ENCODE measurements at places on chromosomes 13 and 19.

DNA sequence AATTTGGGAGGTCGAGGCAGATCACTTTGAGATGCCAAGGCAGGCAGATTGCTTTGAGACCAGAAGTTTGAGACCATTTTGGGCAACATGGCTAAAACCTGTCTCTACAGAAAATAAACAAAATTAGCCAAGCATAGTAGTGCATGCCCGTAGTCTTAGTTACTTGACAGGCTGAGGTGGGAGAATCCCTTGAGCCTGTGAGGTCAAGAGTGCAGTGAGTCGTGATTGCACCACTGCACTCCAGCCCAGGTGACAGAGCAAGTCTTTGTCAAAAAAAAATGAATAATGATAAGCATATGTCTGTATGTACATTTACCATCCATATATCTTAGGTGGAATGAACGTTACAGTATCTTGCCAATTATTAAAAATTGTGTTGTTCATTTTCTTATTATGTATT, 2447.7 kb downstream of the PCDH9 start:
- no peak for DNase-seq

DNA sequence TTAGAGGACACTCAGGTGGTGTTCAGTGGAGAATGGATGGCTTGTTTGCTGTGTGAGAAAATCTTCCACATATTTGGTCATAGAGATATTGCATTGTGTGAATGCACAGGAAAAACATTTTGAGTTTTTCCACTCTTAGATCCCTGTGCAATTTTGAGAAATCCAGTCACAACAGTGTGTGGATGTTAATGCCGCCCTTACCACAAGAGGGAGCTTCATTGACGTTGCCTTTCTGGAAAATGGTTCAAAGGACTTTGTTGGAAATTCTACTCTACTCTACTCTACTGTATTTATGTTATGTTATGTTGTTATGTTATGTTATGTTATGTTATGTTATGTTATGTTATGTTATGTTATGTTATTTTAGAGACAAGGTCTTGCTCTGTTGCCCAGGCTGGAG, 13.4 kb downstream of the ZNF20 start:
- peak; percentile 64 for DNase-seq

- no peak for DNase-seq
These were observed 905.8 kb downstream of the SLITRK1 start for GRCh38 chr13:82976499-82976898.

DNA sequence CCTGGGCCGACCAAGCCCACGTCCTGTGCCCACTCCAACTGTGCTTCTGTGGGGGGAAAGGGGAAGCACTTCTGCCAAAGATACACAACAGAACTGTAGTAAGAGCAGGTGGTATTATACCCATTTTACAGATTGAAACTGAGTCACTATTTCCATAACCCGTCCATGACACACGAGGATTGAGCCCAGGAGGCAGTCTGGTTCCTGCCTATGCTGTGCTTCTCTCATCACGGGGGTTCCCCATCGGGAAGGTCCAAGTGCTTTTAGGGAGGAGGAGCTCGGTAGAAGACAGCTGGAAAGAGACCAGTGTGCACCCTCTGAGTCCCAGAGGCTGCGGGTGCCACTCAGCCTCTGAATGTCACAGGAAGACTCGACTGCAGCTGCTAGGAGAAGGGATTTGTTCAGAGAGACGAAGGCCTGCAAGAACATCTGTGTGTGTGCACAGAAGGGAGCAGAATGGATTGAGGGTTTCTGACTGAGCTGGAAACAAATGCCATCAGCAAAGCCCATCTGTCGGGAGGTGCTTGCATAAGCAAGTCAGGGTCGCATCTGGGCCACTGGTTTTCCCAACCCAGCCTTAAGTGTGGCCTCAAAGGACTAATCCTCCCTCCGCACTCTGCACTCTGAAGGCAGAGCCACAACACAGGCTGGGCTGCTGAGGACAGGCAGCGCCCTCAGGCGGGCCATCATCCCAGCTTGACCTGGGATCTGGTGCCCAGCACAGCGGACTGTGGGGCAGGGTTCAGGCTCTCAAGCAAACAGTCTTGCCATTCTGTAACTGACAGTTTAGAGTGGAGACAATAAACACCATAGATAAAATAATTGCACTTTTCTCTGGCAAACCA, 150.0 kb downstream of the DPF1 start:
- DNase-seq, result peak; percentile 81

GRCh38 chr19:19271828-19272599, 1.1 kb downstream of the TM6SF2 start:
- no peak for DNase-seq

GRCh38 chr13:73940098-73940497, 194.1 kb downstream of the KLF12 start:
- no peak for DNase-seq

GRCh38 chr13:71015021-71015420, 852.0 kb downstream of the DACH1 start:
- DNase-seq, result no peak

DNA sequence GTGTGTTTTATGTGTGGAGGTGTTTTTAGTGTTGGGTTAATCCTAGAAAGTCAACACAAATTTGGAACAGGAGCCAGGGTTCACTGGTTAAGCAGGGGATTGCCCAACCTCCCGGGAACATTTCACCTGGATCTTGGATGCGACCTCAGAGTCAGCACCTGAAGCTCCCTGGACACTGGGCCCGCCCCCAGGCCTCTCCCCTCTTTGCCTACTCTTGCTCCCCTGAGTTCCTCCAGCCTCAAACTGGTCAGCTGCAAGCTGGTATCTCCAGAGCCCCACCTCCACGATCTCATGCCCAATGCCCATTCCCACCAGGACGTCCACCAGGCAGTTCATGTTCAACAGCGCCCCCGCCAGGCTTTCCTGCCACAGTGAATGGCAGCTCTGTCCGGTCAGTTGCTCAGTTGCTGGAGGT, 9.7 kb downstream of the HSD17B14 start:
- peak; percentile 81 for DNase-seq

DNA sequence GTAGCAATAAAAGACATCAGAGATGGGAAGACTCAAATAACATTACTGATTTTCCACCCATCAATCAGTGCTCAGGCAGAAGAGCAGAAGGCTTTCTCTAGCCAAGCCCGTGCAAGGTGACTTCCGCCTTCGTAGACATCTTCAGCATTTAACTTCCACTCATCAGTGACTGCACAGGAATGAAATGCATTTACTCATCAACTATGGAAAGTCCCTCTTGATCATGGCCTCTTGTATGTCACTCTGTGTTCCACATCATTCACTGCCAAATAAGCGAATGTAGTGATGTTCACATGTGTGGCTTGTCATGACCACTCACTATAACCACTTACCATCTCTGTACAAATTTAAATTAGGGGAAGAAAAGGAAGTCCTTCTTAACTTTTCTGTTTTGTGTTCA, 49.4 kb downstream of the SACS start:
- DNase-seq, result no peak

GRCh38 chr13:23554000-23554399, 16.2 kb upstream of the TNFRSF19 start:
- no peak for DNase-seq

- no peak for DNase-seq
These were observed 10.5 kb upstream of the LTBP4 start for GRCh38 chr19:40590464-40591265.

DNA sequence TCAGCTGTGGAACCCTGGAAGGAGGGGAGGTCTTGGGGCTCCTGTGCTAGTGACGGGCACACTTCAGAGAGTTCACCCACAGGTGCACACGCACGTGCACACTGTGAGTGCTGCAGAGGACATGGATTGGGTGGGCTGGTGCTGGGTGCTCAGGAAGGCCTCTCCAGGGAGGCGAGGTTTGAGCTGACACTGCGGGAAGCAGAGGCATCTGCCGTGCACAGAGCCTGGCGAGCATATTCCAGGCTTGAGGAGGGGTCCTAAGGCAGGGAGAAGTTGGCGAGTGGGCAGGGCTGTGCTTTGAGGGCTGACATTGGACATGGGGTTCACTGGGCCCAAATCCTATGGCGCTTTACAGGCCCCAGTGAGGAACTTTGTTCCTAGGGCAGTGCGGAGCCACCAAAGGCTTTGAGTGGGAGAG, 25.6 kb downstream of the CCDC8 start:
- no peak for DNase-seq

- DNase-seq, result no peak
These were observed 14.0 kb downstream of the ARHGAP33 start for GRCh38 chr19:35789195-35789977.

GRCh38 chr13:105597573-105597972, 937.9 kb downstream of the EFNB2 start:
- no peak for DNase-seq

DNA sequence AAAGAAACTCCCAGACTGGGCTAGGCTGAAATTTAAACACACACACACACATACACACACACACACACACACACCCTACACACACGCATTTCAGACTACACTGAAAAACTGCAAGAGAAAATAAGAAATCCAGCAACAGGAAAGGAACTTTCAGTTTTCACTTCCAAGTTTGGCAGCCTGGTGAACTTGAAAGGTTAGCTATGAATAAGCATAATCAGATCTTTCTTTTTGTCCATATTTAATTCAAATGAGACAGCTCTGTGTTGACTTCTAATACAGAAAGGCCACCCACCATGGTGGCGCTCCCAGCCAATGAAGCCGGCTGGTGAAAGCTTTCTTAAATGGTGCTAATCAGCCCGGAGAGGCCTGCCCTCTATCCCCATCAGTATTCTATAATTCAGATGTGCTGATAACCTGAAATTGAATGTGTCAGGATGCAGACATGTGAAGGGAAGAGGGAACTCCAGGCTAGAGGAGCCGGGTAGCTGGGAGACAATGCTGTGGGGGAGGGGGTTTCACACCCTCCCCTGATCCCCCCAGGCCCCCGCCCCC, 108.3 kb upstream of the ZNF536 start:
- no peak for DNase-seq

- DNase-seq, result no peak
These were observed 12.4 kb downstream of the CILP2 start for GRCh38 chr19:19550485-19550929.

- DNase-seq, result peak; percentile 87
These were observed 1.4 kb downstream of the PLPP2 start for GRCh38 chr19:289651-290371.

DNA sequence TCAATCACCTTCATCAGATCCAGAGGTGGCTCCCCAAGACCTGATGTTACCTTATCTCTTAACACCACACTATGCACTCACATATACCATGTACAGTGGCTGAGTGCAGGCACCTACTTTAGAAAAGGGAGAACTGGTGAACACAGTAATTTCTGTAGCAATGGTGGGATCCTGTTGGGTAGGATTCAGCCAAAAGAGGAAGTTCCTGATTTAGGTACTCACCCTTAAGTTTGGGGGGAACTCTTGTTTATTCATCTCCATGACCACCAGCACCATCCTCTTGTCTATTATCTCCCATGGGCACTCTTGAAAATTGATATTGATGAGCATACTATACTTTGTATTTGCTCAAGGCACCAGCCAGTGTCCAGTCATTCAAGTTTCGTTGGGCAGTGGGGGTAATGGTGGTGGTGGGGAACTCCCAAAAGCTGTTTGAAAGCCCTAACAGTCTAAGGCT, 324.4 kb downstream of the LMO7 start:
- no peak for DNase-seq

DNA sequence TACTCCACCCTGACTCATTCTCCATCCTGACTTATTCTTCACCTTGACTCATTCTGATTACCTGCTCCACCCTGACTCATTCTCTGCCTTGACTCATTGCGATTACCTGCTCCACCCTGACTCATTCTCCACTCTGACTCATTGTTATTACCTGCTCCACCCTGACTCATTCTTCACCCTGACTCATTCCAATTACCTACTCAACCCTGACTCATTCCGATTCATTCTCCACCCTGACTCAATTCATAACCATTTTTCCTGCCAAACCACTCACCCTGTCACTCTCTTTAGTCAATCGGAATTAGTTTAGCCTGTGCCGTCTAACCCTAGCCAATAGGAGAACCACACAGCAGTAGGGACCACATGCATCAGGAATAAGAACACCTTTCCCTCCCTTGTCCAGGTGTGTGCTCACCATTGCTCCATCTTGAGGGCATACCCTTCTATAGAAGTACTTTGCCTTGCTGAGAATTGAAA, 1227.4 kb upstream of the PCDH20 start:
- DNase-seq, result no peak

DNA sequence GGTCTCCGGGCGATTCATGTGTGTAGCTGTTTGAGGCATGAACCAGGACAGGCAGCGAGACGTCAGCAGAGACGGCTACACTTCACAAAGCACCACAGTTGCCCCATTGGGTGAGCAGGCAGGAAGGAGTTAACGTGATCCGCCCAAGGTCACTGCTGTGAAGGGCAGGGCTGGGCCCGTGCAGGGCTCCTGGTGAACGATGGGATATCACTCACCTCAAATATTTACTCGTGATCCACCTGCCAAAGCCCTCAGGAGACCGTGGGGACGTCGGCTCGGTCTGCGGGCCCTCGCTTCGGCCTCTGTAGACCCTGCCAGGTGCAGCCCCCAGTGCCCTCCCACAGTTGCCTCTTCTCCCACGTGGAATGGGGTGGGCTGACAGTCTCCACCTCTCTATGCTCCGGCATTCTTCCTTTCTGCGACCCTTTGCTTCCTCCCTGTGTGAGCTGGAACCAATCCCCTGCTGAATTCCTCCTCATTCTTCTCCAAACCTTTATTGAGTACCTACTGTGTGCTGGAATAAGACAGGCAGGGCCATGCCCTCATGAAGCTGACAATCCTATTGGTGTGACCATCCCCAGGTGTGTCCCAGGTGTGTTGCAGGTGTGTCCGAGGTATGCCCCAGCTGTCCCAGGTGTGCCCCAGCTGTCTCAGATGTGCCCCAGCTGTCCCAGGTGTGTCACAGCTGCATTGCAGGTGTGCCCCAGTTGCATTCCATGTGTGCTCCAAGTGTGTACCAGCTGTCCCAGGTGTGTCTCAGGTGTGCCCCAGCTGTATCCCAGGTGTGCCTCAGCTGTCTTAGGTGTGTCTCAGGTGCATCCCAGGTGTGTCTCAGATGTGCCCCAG, 2.0 kb upstream of the GRK1 start:
- no peak for DNase-seq

DNA sequence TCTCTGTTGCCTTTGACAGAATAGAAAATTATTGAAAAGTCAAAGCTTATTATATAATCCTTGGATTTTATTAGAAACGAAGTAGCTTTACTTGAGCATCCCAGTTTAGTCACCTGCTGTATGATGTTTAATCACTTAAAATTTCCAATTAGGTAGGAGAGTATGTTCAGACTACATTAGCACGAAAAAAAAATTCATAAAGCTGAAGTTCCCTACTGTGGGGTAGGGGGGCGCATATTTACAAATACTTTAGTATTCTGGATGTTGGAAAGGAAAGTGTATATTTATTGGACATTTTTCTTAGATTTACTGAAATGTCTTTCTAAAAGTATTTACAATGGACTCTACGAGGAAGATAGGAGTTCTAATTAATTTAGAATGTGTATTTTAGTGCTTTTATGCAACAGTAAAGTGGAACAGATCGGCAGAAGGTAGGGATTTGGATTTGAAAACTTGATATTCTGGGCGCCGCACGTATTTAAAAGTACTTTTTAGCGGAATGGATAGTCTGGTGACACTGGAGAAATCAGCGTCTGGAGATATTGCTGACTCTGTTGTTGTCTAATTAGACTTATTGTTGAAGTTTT, 1.9 kb downstream of the CDK8 start:
- no peak for DNase-seq

GRCh38 chr13:27744801-27745200, 47.5 kb upstream of the GSX1 start:
- peak; percentile 78 for DNase-seq

- peak; percentile 67 for DNase-seq
These were observed 195.6 kb downstream of the GGACT start for GRCh38 chr13:100392709-100393630.

All from GM23338 (cell line).